ENCODE measurements at places on chromosomes 6 and 20.

GRCh38 chr20:62554898-62555641 is 79.3 kb upstream of the GATA5 start:
- no peak for DNase-seq

DNA sequence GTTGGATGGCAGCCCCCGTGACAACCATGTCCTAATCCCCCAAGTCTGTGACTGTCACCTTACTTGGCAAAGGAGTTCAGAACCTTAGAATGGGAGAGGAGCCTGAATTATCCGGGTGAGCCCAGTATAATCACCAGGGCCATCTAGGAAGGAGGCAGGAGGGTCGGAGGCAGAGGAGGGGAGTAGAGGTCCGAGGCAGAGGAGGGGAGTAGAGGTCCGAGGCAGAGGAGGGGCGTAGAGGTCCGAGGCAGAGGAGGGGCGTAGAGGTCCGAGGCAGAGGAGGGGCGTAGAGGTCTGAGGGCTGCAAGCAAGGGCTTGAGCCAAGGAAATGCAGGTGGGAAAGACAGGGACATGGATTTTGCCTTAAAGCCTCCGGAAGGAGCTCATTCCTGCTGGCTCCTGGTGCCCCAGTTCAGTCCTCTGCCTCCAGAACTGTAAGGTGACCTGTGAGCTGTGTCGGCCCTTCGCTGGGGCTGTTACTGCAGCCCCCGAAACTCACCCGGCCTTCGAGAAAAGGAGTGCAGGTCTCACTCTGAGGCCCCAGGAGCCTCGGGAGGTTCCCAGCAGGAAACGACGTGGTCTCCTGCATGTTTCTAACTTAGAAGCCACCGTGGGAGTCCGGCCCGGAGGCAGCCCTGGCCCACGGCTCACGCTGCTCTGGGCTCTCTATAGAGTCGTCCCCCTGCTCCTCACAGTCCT is 20.0 kb upstream of the SLCO4A1 start:
- no peak for DNase-seq

GRCh38 chr6:144320741-144321140 is 35.6 kb downstream of the UTRN start:
- DNase-seq, result no peak

GRCh38 chr6:34656378-34657036 is 40.1 kb downstream of the ILRUN start:
- DNase-seq, result peak; percentile 24

GRCh38 chr6:1385129-1386037 is 4.0 kb upstream of the FOXF2 start:
- DNase-seq, result no peak

DNA sequence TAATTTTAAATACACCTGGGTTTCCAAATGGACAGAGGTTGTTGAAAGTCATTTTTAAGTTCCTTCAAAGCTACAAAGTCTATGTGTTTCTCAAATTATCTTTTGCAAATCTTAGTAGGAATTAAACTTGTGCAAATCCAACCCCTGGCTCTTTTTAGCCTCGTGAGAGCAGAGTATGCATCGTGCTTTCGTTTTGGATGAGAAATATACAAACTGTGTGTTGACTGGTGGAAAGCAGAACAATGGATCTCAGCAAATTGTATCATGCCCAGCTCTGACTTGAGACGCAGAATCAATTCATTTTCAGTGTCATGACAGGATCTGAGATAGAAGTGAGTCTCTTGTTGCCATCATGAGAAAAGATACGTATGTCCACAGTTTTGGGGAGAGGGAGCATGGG is 542.4 kb upstream of the FLRT3 start:
- DNase-seq, result no peak

DNA sequence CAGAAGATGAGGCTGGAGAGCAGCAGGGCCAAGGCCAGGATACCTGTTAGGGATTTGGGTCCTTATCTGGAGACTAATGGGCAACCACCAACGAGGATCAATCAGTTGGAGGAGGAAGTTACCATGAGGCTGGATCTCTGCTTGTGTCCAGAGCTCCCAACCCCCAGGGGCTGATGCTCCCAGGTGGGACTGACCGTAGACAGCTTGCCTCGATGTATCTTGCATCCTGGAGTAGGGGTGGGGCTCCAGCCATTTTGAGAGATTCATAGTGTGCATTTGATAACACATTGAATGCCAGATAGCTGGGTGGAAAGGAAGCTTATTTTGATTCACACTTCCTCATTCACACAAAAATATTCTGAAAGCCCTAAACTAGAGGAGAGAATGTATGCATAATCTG is 4.6 kb upstream of the RFPL4B start:
- DNase-seq, result no peak

GRCh38 chr6:165845493-165845892 is 182.5 kb upstream of the PDE10A start:
- no peak for DNase-seq

- no peak for DNase-seq
Measured at GRCh38 chr6:79391480-79391879, 145.8 kb downstream of the LCA5 start.

DNA sequence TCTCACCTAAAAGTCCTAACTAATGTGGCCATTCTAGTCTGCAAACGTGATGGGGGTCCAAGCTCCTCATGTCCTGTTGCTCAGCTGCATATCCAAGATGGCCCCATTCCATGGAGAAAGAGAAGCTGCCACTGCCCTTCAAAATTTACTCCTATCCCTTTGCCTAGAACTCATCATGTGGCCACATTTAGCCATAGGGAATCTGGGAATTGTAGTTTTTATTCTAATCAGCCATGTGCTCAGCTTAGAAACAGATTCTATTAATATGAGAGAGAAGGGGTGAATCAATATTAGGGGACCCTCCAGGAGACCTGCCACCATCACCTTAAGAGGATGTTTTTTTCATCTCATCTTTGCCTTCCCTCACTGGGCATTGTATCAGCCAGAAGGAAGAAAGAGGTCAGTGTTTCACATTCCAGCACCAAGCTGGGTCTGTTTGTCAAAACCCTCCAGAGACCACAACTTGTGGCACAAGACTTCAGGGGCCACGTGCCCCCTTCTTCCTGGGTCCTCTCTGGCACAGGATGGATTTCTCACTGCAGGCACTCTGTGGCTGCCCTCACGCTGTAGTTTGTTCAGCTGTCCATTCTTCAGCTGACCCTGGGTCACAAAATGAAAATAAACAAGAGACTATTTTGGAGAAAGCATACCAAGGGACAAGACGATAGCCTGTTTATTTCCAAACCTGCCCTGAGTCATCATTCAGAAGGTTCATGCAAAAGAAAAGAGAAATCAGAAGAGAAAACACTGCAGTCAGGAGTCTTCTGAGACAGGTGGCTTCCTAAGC is 172.0 kb downstream of the EYA2 start:
- DNase-seq, result no peak

DNA sequence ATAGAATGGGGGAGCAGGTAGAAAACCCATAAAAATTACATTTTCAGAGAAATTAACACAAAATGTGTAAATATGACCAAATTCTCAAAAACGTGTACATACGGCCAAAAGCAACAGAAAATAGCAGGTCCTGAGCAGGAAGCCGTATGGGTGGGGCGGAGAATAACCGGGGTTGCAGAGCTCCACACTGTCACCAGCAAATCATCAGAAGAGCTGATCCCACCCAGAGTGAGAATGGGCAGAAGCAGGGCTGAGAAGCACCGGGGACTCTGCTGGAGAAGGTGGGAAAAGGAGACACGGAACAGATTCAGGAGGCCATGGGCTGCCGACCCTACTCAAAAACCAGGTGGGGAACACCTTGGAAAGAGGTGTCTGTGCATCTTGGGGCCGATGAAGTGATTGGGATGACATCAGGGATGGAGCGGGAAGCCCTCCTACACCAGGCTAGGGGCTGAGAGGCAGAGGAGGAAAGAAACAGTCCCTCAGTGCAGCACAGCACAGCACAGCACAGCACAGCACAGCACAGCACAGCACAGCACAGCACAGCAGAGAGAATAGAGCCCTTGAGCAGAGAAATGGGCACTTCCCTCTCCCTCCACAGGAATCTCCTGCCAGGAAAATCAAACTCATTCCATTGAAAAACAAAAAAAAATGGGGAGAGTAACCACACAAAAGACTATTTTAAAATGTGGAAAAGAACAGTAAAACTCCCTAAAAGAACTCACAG is 22.3 kb downstream of the STX7 start:
- no peak for DNase-seq

- peak; percentile 47 for DNase-seq
Measured at GRCh38 chr20:63698739-63699465, 2.5 kb downstream of the TNFRSF6B start.

GRCh38 chr6:146878168-146878951 is 279.6 kb downstream of the ADGB start:
- no peak for DNase-seq

- no peak for DNase-seq
Measured at GRCh38 chr20:20333866-20334265, 34.0 kb upstream of the INSM1 start.

DNA sequence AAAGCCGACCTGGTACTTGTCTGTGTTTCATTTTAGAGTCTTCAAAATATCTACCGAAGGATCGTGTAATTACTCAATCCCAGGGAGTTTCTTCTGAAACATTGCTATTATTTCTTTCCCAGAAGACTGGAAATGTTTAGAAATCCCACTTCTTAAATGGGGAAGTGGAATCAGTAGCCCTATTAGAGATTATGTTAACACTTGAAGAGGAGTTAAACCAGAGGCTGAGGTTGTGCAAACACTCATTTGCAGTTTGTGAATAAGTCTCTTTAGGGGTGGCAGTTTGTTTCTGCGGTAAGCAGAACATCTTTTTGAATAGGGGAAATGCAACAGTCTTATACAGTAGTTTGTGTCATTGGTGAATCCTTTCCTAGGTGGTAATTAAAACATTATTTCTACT is 21.3 kb downstream of the DSP start:
- DNase-seq, result no peak

DNA sequence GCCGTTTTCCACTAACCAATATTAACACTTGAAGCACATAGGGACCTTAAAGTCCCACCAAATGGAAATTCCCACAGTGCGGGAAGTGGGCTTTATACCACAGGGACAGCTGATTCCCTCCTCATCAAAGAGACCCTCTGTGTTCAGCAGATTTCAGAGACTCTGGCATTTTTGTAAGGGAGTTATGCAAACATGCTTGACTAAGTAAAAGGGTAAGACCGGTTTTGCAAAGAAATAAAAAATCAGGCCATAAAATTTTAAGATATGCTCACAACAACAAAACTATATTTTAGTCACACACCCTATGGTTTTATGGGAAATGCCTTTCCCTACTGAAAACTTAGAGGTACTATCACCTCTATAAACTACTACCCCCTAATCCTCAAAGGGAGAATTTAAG is 45.4 kb upstream of the SPTLC3 start:
- no peak for DNase-seq

DNA sequence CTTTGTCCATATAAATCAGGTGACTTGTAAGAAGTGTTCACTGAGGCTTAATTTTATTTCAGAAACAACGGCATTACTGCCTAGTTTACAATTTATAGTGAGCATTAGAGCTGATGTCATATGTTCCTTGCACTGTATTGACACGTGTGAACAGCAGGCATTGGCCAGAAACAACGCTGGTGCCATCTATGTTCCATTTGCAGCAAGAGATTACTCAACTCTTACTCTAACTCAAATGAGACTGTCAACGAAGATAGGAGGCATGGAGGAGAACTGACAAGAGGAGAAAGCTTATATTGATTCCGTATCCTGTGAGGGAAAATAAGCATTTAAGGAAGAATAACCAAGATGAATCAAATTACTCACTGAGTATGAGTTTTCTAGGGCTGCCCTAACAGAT is 48.4 kb downstream of the MTFR2 start:
- DNase-seq, result no peak

- no peak for DNase-seq
Measured at GRCh38 chr6:102216232-102216631, 822.7 kb downstream of the GRIK2 start.

DNA sequence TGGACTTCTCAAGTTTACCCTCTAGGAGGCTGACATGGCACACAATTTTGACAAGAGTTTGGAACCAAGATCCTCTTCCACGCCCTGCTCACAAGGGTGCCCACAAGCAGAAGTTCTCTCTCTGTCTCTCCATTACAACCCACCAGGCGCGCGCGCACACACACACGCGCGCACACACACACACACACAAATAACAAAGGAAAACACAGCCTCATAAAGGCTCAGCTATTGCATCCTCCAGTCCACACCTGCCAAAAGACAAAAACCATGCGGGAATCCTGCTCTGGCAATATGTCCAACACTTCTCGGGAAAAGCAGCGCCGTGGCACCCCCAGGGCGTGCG is 870 bp downstream of the PAK5 start:
- DNase-seq, result no peak

DNA sequence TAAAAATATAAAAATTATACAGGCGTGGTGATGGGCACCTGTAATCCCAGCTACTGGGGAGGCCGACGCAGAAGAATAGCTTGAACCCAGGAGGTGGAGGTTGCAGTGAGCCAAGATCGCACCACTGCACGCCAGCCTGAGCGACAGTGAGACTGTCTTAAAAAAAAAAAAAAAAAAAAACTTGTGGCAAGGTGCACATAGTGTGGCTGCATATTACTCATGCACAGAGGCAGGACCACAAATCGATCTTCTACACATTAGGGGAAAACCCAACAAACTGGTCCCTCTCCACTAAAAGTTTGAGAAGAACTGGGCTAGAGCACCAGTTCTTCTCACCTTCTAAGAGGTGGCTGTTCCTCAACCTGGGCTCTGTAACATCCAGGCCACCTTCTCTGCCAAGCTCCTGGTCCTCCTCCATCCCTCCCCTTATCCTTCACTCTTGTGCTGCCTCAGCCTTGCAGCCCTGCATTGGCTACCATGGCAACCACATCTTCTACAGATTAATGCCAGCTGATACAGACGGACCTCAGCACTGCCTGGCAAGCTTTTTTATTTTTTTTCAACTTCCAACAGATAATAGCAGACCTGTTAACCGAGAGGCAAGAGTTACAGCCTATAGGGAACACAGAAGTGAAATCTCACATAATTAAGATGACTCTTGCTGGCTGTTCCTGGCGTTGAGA is 88.0 kb downstream of the ATP9A start:
- no peak for DNase-seq

DNA sequence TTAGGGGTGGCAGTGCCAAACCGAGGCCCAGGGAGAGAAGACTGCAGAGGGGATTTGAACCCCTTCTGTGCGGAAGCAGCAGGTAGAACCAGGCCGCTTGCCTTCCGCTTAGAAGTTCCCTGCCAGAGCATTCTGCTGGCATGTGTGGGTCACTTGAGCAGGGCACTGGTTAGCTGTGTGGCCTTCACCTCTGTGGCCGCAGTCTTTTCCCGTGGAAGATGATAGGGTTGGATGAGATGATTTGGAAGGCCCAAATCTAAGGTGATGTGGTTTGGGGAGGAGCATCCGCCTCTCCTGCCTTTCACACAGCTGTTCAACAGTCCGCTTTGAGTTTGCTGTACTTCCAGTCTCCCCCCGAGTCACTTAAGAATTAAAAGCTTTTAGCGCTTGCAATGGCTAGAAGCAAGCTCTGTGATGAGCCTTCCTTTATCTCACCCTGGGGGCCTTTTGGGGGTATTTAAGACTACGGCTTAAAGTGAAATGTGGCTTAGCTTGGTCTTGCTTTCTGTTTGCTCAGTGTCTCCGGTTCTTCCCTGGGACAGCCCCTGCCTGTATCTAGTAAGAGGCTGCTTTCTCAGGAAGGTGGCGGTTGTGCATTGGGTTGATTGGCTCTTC is 743 bp downstream of the CMTR1 start:
- DNase-seq, result peak; percentile 47

All from activated naive CD4-positive, alpha-beta T cell treated with anti-CD3 and anti-CD28 coated beads, Interleukin-2, amount 50 U/mL, for 16 hours (primary cell).